HFFc6 (cell line): ENCODE measurements at places on chromosomes 7 and 10. TPM values are rescaled to one million over a fixed set of nuclear protein-coding genes. Genes with fewer than 3 reads are reported as not detected.

SUGCT gene
- total RNA-seq, result 12.9 to 18.5 TPM (median 18.4 TPM) in 3 replicates

COL13A1 gene
- total RNA-seq, result 40.2 to 41.1 TPM (median 40.3 TPM) in 3 replicates

XRCC2 gene
- total RNA-seq, result 1.8 to 4.5 TPM (median 3.6 TPM) in 3 replicates

JAZF1 gene
- total RNA-seq, result 19.2 to 24.0 TPM (median 19.5 TPM) in 3 replicates

GRCh38 chr7:41256186-41256945, 446.5 kb downstream of the INHBA start:
- no peaks in the 10 kb centered on the region for H3K36me3 ChIP-seq
- peak overlapping the region; percentile 74 for H3K27ac ChIP-seq
- H3K4me3 ChIP-seq, result peak overlapping the region; percentile 0; the same call in 1 of the 2 replicates
- DNase-seq, result peak; percentile 30

DNA sequence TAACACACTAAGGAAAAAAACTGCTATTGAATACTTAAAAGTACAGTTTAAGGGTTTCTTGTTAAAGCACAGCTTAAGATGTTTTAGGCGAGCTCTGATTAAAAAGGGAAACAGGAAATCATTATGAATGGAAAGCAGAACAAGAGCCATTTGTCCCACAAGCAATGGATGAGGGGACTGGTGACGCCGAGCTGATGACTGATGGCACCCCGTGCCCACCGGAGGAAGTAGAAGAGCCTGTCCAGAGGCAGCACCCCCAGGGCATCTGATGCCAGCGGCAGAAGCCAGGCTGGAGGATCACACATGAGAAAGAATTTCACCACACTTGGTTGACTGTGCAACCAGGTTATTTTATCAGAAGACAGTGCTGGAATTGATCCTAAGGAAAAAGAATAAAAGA, 15.0 kb upstream of the INSIG1 start:
- H3K4me3 ChIP-seq, result no peak overlapping the region
- H3K36me3 ChIP-seq, result no peaks in the 10 kb centered on the region
- peaks cover 17% of the 10 kb centered on the region for H3K4me1 ChIP-seq
- no peak for DNase-seq

DNA sequence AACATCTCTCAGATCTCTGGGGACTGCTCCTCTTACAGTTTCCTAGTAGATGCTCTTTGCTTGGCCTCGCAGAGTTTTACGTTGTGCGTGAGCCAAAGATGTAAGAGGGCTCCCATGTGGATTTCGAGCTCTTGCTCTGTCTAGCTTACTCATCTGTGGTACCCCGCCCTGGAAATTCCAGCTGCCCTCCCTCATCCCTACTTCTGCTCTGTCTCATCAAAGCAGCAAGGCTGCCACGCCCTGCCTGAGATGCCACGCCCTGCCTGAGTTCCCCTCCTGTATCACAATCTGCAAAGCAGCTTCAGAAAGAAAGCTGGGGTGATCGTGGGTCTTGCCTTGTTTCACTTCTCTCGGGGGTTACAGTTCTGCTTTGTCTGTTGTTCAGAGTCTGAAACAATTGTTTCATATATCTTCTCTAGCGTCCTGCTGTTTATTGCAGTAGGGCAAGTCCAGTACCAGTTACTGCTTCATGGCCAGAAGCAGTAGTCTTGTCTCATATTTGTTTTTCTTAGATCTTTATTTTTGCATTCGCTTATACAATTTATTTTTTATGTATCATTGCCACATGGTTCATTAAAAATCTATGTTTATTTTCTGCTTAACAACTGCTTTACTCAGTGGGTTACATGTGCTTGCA, 36.1 kb upstream of the CCNY start:
- peaks cover 4% of the 10 kb centered on the region; the same call in 1 of the 2 replicates for H3K27me3 ChIP-seq
- H3K4me1 ChIP-seq, result peaks cover 19% of the 10 kb centered on the region
- peak overlapping the region; percentile 39 for H3K4me3 ChIP-seq
- H3K36me3 ChIP-seq, result peaks cover 12% of the 10 kb centered on the region
- DNase-seq, result peak; percentile 47

- H3K27ac ChIP-seq, result no peak overlapping the region
- H3K27me3 ChIP-seq, result peaks cover 3% of the 10 kb centered on the region
- H3K36me3 ChIP-seq, result peaks cover 9% of the 10 kb centered on the region
- H3K4me1 ChIP-seq, result peaks cover 24% of the 10 kb centered on the region
- DNase-seq, result peak; percentile 85
These were observed 650 bp upstream of the TM9SF3 start for GRCh38 chr10:96587264-96588059.

DNA sequence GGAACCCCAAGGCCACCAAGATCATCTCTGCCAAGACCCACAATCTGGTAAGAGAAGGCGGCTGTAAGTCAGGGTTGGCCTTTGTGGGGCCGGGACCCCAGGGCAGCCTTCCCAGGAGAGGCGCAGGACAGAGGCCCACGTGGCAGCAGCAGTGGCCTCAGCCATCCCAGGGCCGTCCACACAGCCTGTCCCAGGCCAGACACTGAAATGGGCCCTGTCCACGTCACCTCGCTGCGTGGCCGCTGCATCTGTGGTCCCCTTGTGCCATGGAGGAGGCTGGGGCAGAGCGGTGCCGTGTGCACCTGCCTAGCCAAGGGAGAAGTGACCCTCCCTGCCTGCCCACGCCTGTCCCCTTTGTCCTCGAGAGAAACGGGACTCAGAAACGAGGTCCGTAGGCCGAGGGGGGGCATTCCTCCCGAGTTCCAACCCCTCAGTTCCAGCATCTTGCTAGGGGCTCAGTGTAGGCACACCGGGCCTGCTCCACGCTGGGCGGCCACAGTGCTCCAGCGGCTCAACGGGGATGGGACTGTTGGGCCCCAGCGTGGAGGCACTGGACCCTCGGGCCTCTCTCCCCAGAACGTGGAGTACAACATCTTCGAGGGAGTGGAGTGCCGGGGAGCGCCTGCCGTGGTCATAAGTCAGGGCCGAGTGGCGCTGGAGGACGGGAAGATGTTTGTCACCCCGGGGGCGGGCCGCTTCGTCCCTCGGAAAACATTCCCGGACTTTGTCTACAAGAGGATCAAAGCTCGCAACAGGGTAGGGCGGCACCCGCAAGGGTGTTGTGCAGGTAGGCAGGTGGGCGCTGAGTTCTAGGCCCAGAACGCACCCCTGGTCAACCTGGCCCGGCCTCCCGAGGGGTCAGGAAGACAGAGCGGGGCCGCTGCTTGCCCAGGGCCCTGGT, 15.6 kb downstream of the DPYSL4 start:
- peaks cover 4% of the 10 kb centered on the region for H3K27me3 ChIP-seq
- H3K27ac ChIP-seq, result no peak overlapping the region

GRCh38 chr10:20949967-20950366, 52.9 kb upstream of the NEBL start:
- H3K27ac ChIP-seq, result no peak overlapping the region
- no peaks in the 10 kb centered on the region; the same call in 1 of the 2 replicates for H3K36me3 ChIP-seq
- peaks cover 2% of the 10 kb centered on the region; the same call in 1 of the 2 replicates for H3K27me3 ChIP-seq
- H3K4me1 ChIP-seq, result no peaks in the 10 kb centered on the region

DNA sequence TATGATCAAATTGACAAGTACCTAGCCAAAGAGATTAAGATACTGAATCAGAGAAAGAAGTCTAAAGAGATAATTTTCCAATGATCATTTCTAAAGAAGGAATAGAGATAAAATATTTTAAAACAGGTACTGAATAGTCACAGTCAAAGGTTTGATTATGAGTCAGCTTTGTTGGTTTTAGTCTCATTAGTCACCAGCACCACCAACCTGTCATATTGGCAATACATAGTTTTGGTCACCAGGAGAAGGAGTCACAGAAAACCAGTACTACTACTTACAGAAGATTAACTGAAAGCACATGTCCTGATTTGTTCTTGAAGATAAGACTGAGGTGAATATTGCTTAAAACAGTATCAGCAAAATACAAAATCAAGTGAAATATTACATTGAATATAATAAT, 34.6 kb downstream of the ZEB1 start:
- DNase-seq, result peak; percentile 82
- peaks cover 65% of the 10 kb centered on the region for H3K4me1 ChIP-seq
- H3K36me3 ChIP-seq, result no peaks in the 10 kb centered on the region
- H3K4me3 ChIP-seq, result no peak overlapping the region; the same call in 1 of the 2 replicates

GRCh38 chr7:30143748-30144251, 9.0 kb downstream of the MTURN start:
- DNase-seq, result peak; percentile 28
- H3K36me3 ChIP-seq, result no peaks in the 10 kb centered on the region
- H3K4me1 ChIP-seq, result peaks cover 25% of the 10 kb centered on the region
- H3K27ac ChIP-seq, result no peak overlapping the region
- no peaks in the 10 kb centered on the region for H3K27me3 ChIP-seq
- H3K4me3 ChIP-seq, result no peak overlapping the region

- no peak for DNase-seq
- H3K36me3 ChIP-seq, result no peaks in the 10 kb centered on the region
- H3K4me1 ChIP-seq, result no peaks in the 10 kb centered on the region
- no peak overlapping the region for H3K27ac ChIP-seq
These were observed 47.8 kb downstream of the ZFAND4 start for GRCh38 chr10:45624724-45625123.

- no peak overlapping the region for H3K27ac ChIP-seq
- DNase-seq, result no peak
These were observed 43.2 kb upstream of the CPXM2 start for GRCh38 chr10:123934846-123935245.

- no peaks in the 10 kb centered on the region for H3K4me1 ChIP-seq
- no peak for DNase-seq
- no peak overlapping the region for H3K4me3 ChIP-seq
- no peak overlapping the region for H3K27ac ChIP-seq
- H3K36me3 ChIP-seq, result no peaks in the 10 kb centered on the region
These were observed 125.3 kb downstream of the CHCHD3 start for GRCh38 chr7:132956556-132956955.

DNA sequence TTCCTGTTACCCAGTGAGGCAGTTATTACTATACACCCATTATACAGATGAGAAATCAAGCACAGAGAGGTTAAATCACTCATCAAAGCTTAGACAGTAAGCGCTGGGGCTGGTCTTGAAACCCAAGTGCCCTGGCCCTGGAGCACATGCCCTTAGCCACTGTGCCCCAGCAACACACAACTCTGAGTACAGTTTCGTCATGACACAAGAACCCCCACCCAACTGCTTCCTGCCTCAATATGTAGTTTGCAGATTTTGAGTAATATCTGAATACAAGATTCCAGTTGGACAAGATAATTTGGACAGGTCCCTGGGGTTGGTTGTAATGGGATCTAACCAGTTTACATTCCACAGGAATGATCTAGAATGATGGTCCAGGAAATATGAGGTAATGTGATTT, 62.8 kb downstream of the SH3PXD2A start:
- peaks cover 24% of the 10 kb centered on the region for H3K4me1 ChIP-seq
- H3K36me3 ChIP-seq, result peaks cover 4% of the 10 kb centered on the region; the same call in 1 of the 2 replicates
- peak; percentile 9 for DNase-seq
- peaks cover 2% of the 10 kb centered on the region; the same call in 1 of the 2 replicates for H3K27me3 ChIP-seq
- no peak overlapping the region for H3K4me3 ChIP-seq

DNA sequence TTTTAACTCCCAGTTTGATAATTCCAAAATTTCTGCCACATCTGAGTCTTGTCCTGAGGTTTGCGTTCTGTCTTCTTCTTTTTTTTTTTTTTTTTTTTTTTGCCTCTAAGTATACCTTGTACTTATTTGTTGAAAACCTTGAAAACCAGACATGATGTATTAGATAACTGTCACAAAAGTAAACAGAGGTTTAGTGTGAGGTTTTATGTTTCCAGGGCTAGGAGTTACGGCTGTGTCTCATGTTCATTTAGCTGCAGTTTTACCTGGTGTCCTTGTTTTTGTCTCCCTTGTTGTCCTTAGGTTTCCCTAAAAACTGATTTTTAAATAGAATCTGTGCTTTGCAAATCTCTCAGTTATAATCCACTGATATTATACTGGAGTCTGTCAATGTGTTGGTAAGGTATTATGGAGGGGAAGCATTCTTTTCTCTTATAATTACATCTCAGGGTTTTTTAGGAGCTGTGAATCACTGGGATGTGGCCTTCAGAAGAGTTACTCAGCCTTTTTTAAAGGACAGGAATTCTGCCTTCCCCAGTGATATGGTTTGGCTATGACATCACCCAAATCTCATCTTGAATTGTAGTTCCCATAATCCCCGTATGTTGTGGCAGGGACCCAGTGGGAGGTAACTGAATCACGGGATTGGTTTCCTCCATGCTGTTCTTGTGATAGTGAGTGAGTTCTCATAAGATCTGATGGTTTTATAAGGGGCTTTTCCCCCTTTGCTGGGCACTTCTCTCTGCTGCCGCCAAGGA, 95.0 kb downstream of the CDCA7L start:
- peaks cover 1% of the 10 kb centered on the region; the same call in 1 of the 2 replicates for H3K27me3 ChIP-seq
- peak overlapping the region; percentile 91 for H3K27ac ChIP-seq
- H3K4me3 ChIP-seq, result peak overlapping the region; percentile 61
- DNase-seq, result peak; percentile 82
- no peaks in the 10 kb centered on the region for H3K36me3 ChIP-seq

DNA sequence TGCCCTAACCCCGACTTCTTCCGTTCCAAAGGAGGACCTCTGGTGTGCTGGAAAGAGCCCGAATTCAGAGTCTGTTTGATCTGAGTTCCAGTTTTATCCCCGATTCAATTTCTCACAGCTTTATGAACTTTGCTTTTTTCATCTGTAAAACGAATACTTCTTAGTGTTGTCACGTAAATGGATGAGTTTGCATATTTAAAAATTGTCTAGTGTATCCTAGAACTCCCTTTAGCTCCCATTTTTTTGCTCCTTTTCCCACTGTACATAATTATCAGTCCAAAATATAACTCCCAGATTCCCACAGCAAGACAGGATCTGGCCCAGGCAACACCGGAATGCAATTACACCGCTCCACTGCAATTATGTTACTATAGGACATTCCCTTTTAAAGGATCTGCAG, 80.7 kb upstream of the ARHGAP21 start:
- no peak overlapping the region for H3K27ac ChIP-seq
- no peaks in the 10 kb centered on the region; the same call in 1 of the 2 replicates for H3K4me1 ChIP-seq
- H3K36me3 ChIP-seq, result no peaks in the 10 kb centered on the region

- peak overlapping the region; percentile 99 for H3K4me3 ChIP-seq
- no peaks in the 10 kb centered on the region; the same call in none of the 2 replicates for H3K27me3 ChIP-seq
- DNase-seq, result no peak
- H3K27ac ChIP-seq, result peak overlapping the region; percentile 88
- peaks cover 30% of the 10 kb centered on the region for H3K4me1 ChIP-seq
These were observed 977 bp downstream of the TMEM248 start for GRCh38 chr7:66921918-66922486.

DNA sequence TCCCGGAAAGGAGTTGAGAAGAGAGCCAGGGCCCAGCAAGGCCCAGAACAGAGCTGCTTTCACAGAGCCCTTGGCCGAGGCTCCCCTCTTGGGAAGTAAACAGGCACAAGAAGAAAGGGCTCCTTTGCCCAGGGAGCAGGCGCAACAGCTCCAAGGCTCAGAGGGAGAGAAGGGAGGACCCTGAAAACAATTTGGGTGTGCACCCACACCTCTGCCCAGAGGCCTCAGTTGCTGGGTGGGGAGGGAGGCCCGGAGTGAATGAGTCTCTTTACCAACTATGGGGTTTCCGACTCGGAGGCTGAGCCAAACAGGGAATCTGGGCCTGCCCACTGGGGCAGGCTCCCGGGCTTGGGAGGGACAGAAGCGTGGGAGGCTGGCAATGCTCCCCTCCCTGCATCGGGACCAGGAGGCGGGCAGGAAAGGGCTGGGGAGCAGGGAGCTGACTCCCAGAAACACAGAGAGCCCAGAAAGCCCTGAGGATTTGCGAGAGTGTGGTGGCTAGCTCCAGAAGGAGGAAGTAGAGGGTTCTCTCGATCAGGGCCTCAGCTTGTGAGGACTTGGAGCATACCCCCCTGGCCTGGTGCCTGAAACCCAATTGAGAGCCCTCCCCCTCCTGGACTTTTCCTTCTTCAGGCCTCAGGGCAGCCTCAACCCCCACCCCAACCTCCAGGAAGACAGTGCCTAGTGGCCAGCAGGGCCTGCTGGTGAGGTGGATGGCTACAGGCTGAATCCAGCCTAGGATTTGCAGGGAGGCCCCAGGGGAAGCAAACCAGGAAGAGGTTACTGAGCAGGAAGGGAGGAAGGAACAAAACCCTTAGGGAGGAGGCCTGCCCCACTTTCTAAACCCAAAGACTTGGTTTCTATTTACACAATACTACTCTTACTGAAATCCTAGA, 6.2 kb downstream of the C10orf105 start:
- H3K27ac ChIP-seq, result peak overlapping the region; percentile 95
- peaks cover 12% of the 10 kb centered on the region for H3K27me3 ChIP-seq
- peak; percentile 82 for DNase-seq
- no peaks in the 10 kb centered on the region for H3K36me3 ChIP-seq
